NCI-H1092 treated with DMSO at 0.1 percent for 48 hours (cell line): ENCODE measurements at places on chromosomes 11 and 22.

GRCh38 chr22:48941033-48941902 lies 886.4 kb downstream of the BRD1 start:
- no peak for DNase-seq

DNA sequence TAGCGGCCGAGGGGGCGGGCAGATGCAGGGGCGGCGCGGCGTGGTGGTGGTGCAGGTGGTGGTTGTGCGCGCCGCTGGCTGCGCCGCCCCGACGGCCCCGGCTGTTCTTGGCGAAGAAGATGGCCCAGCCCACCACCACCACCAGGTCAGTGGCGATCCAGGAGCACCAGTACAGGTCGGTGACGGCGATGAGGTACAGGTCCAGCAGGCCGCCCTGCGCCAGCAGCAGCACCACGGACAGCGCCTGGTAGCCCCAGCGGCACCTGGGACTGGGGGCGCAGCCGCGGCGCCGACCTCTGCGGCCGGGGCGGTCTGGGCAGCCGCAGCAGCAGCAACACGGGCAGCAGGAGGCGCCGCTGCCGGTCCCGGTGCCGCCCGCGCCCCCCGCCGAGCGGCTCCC lies 879 bp downstream of the TMEM121B start:
- no peak for DNase-seq

- no peak for DNase-seq
Observed at GRCh38 chr11:72292106-72292785, 48.3 kb upstream of the PHOX2A start.

- no peak for DNase-seq
Observed at GRCh38 chr11:62579252-62579651, 5.6 kb upstream of the EEF1G start.

DNA sequence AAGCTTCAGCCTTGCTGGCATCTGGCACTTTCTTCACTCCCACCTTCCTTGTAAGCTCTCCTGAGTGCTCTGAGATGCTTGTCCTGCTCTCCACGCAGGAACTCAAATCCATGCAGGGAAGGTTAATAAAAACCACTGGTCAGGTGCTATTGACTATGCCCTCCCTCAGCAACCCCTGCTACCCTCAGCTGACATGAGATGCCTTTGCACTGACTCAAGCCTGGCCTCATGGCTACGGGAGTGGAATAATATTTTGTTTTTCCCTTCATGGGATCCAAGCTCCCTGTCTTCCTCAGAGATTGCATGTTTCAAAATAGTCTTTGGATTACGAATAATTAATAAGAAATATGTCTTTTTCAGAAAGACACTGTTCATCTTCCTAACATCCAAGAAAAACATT lies 31.7 kb upstream of the ABCC8 start:
- no peak for DNase-seq

GRCh38 chr22:22587577-22588188 lies 28.6 kb upstream of the PRAME start:
- DNase-seq: no peak

DNA sequence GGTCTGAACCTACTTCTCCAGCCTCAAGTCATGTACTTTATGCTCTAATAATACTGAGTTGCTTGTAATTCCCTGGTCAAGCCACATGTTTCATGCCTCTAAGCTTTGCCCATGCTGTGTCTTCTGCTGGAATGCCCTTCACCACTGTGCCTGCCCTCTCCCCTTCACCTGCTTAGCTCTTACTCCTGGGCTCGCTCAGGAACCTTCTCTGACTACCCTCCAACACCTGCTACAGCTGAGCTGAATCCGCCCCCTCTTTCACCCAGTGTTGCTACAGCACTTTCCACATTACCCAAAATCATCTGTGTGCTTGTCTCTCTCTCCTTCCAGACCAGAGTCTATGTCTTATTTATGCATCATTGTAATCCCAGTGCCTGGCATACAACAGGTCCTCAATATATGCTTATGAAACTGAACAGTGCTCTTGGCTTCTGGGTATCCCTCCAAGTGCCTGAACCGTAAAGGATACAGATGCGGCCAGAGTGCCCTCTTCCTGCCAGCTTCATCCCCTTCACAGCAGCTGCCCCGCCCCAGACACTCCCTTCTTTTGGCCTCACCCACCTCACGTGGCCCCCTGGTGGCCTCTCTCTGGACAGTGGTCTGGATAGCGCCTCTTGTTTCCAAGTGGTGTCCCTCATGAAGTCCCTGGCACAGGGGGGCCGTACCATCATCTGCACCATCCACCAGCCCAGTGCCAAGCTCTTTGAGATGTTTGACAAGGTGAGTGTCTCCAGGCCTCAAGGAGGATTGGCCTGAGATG lies 7.1 kb downstream of the ABCG4 start:
- peak; percentile 16 for DNase-seq

DNA sequence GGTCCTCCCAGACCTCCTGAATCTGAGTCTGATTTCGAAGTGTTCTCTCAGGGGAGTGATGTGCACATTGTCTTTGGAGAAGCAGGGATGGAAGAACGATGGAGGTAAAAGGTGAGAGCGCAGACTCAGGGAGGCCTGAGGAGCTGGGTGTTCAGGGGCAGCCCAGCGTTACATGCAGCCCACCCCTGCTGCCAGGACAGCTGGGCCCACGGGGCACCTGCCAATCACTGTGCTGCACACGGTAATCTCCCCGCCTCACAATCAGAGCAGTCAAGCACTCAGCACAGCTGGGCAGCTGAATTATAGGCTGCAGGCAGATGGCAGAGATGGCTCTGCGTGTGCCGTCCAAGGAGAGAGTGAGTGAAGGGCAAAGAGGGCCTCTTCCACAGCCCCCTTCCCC lies 17.9 kb upstream of the HTR3A start:
- peak; percentile 18 for DNase-seq

- no peak for DNase-seq
Observed at GRCh38 chr11:68066742-68067141, 27.9 kb downstream of the TCIRG1 start.

GRCh38 chr11:60182541-60183330 lies at the start of gene MS4A6A:
MS4A6A (minus strand) TSS chr11:60183083; CDS start chr11:60181727, 1,356 bp downstream.
- no peak for DNase-seq
